ENCODE measurements at places on chromosomes 11 and 22.
A peak's percentile ranks its signal among the peaks of the same experiment; 100 is the strongest.

DNA sequence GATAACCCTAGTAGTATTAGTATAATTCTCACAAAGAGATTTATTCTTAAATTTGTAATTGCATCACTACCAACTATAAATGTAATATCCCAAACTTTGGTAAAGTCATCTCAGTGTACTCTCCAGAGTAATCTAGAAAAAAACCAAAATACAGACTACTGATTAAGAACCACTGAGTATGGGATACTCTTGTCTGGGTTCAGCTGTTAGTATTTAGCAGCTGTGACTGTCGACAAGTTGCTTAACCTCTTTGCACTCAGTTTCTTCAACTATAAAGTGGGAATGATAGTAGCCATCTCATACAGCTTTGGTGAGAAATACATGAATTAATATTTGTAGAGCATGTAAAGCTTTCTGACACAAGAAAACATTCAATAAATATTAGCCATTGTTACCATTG lies 35.3 kb downstream of the C11orf65 start:
- DNase-seq, result no peak

- no peak for DNase-seq
Observed at GRCh38 chr11:70532066-70532440, 133.7 kb downstream of the CTTN start.

DNA sequence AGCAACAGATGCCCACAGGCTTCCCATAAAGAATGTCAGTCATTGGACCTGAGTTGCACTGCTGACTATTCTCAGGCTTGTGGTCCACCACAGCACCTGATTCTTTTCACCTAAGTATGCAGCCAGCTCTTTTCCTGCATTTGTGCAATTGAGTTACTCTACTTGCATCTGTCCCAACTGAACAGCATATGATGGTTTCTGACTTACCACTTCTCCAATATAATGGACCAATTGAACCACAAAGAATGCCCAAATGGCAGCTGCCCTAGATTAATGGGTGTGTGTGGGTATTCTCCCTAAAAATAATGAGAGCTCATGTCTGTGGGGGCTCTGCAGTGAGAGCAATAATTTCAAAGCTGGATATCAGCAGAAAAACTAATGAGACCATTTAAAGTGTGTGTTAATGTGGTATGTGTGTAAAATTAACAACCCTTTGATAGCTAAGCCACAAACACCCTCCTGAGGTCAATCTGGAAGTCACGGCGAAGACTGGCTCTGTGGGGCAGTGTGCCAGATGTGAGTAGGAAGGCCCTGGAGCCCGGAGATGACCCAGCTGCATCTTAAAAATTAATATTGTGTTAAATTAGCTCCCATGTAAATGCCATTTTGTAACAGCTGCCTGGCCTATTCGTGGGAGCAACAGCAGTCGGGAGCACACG lies 43.8 kb downstream of the SC5D start:
- DNase-seq, result no peak

- DNase-seq, result no peak
Observed at GRCh38 chr11:8822469-8822868, 88.5 kb upstream of the AKIP1 start.

DNA sequence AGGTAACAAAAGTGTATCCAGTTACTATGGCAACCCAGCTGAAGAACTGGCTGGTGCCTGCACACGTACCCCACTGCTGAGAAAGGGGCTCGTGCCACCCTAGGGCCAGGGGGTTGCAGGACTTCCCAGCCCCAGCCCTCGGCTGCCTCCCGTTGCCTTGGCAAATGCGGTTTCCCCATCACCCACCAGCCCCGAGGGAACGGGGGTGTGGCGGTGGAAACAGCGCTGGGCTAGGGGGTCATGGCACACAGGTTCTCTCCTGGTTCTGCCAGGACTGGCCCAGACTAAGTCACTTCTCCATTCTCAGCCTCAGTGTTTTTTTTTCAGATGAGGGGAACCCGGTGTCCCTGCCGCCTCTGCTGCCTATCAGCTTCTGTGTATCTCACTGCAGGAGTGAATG lies 27.9 kb downstream of the PHF21B start:
- no peak for DNase-seq

DNA sequence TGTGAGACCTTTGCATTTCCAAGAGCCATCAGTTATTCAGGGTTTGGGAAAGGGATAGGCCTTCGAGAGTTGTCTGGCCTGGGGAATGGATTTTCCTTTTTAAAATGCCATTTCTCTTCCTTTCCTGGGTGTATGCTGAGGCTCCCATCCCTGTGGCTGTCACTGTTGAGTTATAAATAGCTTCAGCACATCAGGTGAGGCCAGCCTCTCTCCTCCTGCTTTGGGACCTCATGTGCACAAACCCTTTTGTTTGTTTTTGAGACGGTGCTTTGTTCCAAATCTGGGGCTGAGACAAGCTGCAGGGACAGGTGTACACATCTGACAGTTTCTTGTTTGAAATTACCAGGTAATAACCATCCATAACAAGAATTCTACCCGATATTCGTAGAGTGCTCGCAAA lies 1.3 kb downstream of the TEF start:
- DNase-seq, result no peak

DNA sequence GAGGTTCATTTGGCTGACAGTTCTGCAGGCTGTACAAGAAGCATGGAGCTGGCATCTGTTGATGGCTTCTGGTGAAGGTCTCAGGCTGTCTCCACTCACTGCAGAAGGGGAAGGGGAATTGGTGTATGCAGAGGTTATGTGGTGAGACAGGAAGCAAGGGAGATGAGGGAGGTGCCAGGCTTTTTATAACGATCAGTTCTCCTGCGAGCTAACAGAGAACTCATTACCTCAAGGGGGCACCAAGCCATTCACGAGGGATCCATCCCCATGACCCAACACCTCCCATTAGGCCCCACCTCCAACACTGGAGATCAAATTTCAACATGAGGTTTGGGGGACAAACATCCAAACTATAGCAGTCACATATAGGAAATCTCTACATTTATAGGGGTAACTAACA lies 38.7 kb upstream of the E2F8 start:
- DNase-seq, result no peak

DNA sequence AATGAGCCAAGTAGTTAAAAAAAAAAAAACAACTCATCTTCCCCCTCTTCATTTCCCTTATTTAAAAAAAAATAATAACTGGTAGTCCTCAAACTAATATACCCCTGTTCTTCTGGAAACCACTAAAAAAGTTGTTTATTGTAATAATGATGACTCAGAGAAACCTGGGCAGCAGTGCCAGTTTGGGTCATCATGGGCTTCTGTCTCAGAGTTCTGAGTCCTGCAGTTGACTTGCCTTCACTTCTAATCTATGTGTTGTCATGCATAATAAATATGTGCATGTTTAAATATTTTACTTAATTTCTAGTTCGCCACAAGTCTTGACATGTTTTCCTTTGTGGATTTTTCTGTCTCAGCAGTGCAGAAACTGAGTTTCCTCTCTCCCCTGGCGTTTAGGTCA lies 46.8 kb downstream of the PPP2R1B start:
- DNase-seq, result no peak

DNA sequence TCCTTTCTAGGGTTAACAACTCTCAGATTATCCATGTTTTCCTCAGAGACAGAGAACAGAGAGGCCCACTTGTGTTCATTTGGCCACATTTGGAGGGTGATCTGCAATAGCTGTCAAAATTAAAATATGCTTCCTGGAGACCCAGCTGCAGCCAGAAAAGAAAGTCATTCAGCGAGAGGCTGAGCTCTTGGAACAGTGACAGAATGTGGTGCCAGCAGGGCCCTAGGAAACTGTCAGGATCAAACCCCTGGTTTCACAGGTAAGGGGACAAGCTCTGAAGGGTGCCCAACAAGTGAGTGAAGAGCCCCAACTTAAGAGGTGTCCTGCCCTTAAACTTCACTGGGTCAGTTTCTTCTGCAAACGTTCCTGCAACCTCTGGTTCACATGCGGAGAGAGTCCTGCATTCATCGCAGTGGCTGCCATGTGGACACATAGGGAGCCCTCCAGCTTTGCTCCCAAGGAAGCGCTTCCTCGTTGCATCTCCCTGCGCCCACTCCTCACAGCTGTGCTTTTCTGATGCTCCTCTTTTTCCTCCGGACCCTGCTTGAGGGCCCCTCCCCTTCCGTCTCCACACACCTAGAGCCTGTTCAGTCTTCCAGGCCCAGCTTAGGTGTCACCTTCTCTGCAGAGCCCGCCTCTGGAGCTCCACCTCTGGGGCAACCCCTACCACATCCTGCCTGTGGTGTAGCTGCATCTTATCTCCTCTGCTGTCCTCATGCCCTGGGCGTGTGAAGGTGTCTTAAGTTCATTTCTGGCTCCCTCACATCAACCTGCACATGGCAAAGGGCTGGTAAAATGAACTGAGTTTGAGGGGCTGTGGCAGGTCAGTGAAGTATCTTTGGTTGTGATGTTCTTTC lies 3.9 kb downstream of the UCP3 start:
- DNase-seq, result no peak

- DNase-seq, result no peak
Observed at GRCh38 chr11:83035070-83035854, 36.4 kb downstream of the RAB30 start.

DNA sequence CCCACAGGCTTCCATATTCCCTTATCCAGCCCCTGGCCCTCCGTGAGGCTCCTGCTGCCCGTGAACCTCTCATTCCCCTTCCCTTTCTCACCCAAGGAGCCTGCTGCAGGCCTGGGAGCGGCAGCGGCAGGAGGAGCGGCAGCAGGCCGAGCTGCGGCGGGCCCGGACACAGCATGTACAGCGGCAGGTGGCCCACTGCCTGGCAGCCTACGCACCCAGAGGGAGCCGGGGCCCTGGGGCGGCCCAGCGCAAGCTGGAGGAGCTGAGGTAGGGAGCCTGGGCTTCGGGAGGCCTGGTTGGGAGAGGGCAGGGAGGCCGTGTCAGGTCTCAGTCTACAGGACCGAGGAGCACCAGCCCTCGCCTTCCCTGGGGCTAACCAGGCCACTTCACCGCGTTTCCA lies 8.1 kb upstream of the SART1 start:
- no peak for DNase-seq

DNA sequence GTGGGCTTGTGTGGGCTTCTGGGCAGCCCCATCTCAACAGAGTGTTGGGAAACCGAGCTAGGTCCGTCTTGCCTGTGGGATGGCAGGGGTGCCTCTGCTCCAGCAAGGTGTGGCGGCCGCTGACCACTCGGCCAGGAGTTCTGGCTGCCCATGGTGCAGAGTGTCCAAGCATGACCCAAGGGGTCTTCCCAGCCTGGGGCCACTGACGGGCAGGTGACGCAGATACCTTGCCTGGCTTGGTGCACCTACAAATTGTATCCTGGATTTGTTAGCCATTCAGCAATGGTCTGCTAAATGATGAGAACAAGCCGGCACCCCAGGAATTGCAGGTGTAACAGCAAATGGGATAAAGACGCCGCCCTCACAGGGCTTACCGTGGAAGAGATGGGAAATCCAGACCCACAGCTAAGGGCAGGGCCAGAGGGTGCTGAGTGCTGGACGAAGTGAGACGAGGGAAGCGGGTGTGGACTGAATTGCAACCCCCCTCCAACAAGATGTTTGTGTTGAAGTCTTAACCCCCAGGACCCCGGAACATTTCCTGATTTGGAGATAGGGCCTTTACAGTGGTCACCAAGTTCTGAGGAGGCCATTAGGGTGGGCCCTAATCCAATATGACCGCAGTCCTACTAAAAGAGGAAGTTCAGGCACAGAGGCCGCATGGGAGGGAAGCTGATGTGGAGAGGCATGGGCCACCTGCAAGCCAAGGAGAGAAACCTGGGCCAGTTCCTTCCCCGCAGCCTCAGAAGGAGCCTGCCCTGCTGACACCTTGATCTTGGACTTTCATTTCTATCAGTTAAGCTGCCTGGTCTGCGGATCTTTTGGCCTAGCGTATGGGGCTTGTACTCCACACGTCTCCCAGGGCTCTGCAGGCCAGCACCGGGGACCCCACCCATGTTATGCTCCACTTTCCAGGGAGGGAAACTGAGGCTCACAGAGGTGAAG lies 45.2 kb upstream of the LINC01488 start:
- no peak for DNase-seq

DNA sequence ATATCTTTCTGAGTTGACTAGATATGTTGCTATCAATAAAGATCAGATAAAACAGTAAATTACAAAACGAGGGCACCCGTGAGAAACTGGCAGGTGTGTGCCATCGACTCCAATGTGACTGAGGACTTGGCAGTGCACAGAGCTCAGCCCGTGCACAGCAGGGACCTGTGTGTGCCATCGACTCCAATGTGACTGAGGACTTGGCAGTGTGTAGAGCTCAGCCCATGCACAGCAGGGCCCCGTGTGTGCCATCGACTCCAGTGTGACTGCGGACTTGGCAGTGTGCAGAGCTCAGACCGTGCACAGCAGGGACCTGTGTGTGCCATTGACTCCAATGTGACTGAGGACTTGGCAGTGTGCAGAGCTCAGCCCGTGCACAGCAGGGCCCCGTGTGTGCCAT lies 347.2 kb upstream of the B3GAT1 start:
- peak; percentile 18 for DNase-seq

DNA sequence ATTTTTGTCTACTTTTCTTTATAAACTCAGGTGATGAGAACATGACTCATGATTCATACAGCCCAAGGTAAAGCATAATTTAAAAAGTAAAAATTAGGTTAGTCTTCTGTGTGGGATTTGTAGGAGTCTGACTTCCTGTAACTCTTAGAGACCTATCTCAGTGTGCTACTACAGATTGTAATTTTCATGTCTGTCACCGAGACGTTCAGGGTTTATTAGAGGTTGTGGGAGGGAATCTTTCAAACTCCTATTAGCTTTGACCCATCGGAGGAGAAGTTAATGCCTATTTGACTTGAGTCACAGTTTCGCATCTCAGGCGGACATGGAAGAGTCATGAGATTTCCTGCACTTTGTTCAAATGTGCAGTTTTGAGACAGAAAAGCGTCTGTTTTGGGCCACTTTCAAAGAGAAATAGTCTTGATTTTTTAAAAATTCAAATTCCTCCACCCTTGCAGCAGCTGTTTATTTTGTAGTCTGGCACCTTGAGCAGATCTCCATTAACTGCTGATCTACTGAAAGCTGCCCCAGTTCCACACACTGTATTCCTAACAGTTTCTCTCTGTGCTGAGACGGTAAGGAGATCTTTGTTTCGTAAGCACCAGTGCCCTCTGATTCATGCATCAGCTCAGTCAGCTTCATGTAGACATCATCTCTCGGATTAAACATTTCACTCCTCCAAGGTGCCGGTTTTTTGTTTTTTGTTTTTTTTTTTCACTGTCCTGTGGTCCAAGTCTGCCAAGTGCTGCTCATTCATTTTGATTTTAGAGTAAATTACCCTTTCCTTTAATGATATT lies 24.3 kb downstream of the ALKBH3 start:
- no peak for DNase-seq

DNA sequence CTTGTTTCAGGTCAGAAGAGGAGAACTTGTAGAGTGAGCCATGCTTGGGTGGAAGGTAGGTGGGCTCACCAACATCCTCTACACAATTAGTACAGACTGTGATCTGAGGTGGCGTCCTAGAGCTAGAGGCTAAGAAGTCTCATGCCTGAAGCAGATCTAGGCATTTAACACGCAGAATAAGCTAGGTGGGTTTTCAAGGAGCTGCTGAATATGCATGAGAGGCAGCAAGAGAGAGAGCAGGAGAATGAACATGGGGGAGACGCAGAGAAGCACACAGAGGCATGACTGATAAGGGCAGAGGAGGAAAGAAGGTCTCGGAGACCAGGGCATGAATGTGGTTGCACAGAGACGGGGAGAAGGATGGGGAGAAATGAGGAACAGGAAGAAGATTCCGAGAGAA lies 36.8 kb upstream of the JAM3 start:
- no peak for DNase-seq
